Uterine smooth muscle cell (primary cell): ENCODE measurements at places on chromosomes 5 and 9. TPM values are rescaled to one million over a fixed set of nuclear protein-coding genes. Genes with fewer than 3 reads are reported as not detected.

SLC34A3 gene
- not detected in 2 replicates for total RNA-seq

SPINK6 gene
- total RNA-seq, result not detected in 2 replicates

TAF1L gene
- total RNA-seq, result under 0.01 TPM in 2 replicates

OR1J2 gene
- total RNA-seq, result not detected in 2 replicates

ARHGEF39 gene
- total RNA-seq, result 0.87 and 4.4 TPM in 2 replicates

ANKRD55 gene
- total RNA-seq, result not detected in 2 replicates

SLC45A2 gene
- under 0.01 TPM in 2 replicates for total RNA-seq

BAAT gene
- under 0.01 TPM in 2 replicates for total RNA-seq

PAPPA gene
- total RNA-seq, result 8.1 and 23.5 TPM in 2 replicates

CDH9 gene
- total RNA-seq, result not detected in 2 replicates

NUTM2G gene
- total RNA-seq, result not detected in 2 replicates

BTNL8 gene
- total RNA-seq, result not detected in 2 replicates

IRX1 gene
- not detected in 2 replicates for total RNA-seq

FGF10 gene
- total RNA-seq, result 0.25 and 0.89 TPM in 2 replicates

LTC4S gene
- 0.33 and 0.50 TPM in 2 replicates for total RNA-seq

CDKN2A gene
- 8.5 and 8.9 TPM in 2 replicates for total RNA-seq

GPRIN1 gene
- 4.4 and 9.8 TPM in 2 replicates for total RNA-seq

DRD1 gene
- not detected in 2 replicates for total RNA-seq

CBY3 gene
- total RNA-seq, result 0.50 TPM in 1 of 2 replicates, not detected in the other

ST8SIA4 gene
- 0.22 and 0.37 TPM in 2 replicates for total RNA-seq

NPM1 gene
- 1,740 and 2,181 TPM in 2 replicates for total RNA-seq

CCDC112 gene
- 10.1 and 13.2 TPM in 2 replicates for total RNA-seq

SPAAR gene
- total RNA-seq, result under 0.01 TPM in 1 of 2 replicates, not detected in the other

GABRG2 gene
- total RNA-seq, result not detected in 2 replicates

CD14 gene
- total RNA-seq, result 0.11 and 0.25 TPM in 2 replicates

LPAR1 gene
- total RNA-seq, result 103 and 147 TPM in 2 replicates

SUSD3 gene
- 14.2 and 19.4 TPM in 2 replicates for total RNA-seq
